ENCODE measurements at places on chromosomes 2 and 18. TPM values are rescaled to one million over a fixed set of nuclear protein-coding genes. Genes with fewer than 3 reads are reported as not detected.
A peak's percentile ranks its signal among the peaks of the same experiment; 100 is the strongest.

GRCh38 chr2:176832086-176832485 lies 380.5 kb upstream of the HNRNPA3 start:
- no peak for DNase-seq

DNA sequence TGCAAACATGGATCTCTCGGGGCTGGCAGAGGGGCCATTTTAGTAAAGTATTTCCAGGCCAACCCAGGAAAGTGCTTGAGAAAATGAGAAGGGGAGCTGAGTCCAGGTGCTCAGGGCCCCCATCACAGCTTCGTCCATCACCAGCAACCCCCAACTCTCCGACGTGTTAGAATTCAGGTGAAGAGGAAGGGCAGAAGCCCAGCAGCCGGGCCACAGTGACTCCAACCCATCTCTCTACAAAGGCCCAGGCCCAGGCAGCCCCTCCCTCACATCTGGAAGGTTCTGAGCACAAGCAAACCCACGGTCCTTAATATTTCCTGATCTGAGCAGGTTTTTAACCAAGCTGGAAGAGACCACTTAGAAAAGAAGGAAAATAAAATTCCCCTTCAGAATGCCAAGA lies 34.7 kb upstream of the COL6A3 start:
- DNase-seq = no peak

- DNase-seq = no peak
Observed at GRCh38 chr2:39925312-39925711, 146.3 kb upstream of the THUMPD2 start.

GRCh38 chr2:213863541-213863940 lies 547.3 kb upstream of the VWC2L start:
- DNase-seq = no peak

- no peak for DNase-seq
Observed at GRCh38 chr2:197013098-197013497, 86.6 kb upstream of the PGAP1 start.

DNA sequence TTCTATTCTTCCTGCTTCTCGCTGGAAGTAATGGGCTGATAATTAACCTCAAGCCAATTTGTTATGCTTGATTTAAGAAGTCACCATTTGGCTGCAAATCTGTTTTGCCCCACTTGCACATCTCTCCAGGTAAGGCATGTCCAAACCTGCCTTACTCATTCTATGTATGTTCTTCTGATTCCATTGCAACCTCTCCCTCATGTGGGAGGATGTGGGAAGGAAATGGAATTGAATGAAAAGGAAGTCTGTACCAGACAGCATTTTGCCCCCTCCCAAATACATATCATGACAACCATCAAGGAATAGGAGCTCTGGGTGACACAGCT lies 131.7 kb downstream of the NRP2 start:
- no peak for DNase-seq

GRCh38 chr2:20135631-20136050 lies 84.2 kb upstream of the LAPTM4A start:
- DNase-seq = peak; percentile 64

DNA sequence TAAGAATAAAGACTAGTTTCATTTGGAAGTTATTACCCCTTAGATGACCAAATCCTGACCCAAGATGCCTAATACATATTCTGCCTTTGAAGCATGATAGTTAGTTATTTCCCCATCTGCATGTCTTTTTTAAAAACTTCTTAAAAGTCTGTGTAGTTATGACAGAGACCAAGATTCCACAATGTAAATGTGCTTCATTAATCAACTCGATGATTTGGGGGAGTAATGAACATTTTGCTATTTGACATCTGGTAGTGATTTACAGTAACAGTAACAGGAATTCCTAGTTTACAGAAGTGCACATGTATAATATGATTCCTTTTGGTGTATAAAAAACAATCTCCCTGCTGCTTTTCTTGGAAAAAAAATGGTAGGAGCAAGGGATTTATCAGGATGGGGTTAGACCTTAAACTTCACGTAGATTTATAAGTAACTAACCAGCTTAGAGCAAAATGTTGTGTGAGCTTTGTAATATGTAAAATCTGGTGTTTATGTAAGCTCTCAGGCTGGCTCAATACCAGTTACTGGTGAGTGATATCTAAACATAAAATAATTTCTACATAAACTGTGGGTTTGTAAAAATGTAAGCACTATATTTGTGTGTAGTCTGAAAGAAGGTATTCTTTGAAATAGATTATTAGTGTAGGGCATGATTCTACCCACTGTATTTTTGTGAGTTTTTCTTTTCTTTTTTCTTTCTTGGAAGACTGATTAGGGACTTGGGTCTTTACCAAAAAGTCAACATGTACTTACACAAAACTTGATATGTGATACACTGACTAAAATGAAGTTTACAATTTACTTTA lies 641.6 kb downstream of the EPHA4 start:
- DNase-seq = peak; percentile 49

DNA sequence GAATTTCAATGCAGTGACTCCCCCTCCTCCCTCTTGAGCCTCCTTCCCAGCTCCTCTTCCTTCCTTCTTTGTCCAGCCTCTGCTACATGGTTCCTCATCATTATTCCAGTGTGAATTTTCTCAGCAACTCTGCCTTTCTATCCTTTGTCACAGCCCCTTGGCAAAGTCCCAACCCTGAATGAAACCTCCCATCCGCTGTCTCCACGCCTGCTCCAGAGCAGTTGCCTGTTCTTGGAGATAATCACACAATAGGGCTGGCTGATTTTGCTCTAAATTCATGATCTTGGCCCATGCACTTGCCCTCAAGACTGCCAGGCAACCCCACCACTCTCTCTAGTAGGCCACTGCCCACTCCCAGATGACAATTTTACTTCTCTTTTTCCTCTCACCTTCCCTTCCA lies 61.4 kb downstream of the BCL2L11 start:
- DNase-seq = no peak

DNA sequence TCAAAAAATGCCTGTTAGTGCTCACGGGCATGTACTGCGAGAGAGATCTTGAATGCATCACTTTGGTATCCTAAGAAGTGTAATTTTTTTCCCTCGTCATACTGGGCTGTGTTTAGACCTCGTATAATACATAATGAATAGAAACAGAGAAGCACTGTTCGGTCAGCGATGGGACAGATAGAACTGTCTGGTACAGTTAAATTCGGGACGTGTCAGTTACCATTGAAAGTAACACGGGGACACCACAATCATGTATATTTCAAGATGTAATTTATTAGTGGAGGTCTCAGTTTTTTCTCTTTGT lies 1.8 kb downstream of the PKP4 start:
- DNase-seq = peak; percentile 8

GRCh38 chr2:197869501-197870111 lies 65.2 kb downstream of the PLCL1 start:
- no peak for DNase-seq

- no peak for DNase-seq
Observed at GRCh38 chr18:44579745-44580144, 100.9 kb upstream of the SETBP1 start.

GRCh38 chr2:33673937-33674336 lies 74.8 kb upstream of the FAM98A start:
- DNase-seq = peak; percentile 37

DNA sequence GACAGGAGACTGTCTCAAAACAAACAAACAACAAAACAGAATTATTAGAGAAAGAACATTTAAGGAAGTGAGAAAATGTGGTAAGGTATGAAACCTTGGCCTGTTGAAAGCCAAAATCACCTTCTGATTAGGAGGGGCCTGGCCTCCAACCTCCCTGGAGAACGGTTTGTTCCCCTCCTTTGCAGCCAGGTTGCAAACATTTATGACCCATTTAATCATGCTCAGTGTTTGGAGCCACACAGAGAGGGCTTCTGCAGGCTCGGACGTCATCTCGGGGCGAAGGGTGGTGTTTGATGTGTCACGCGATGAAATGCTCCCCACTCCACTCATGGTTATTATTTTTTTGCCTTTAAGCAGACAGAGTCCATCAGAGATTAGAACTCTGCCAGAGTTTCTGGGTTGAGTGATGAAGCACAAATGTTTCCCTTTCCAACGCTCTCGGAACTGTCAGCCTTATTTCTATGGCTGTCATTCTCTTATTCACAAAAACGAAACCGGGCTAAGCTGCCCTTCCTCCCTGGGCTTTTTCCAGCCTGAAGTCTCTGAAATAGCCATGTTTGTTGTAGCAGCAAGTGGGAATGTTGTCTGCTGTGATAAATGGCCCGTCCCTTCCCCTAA lies 33.6 kb upstream of the ROCK2 start:
- DNase-seq = no peak

GRCh38 chr2:113234721-113235346 lies 43.9 kb downstream of the PAX8 start:
- no peak for DNase-seq

- no peak for DNase-seq
Observed at GRCh38 chr18:61628085-61628484, 264.7 kb downstream of the RNF152 start.

MEP1B gene
- not detected for total RNA-seq

CAVIN2 gene
- 23.0 TPM for total RNA-seq

ATG16L1 gene
- 20.3 TPM for total RNA-seq

GALNT14 gene
- 2.0 TPM for total RNA-seq

RUFY4 gene
- total RNA-seq = 0.10 TPM

IGFBP2 gene
- 80.0 TPM for total RNA-seq

RPS27A gene
- total RNA-seq = 964 TPM

GCG gene
- not detected for total RNA-seq

LDLRAD4 gene
- 28.2 TPM for total RNA-seq

GPR155 gene
- total RNA-seq = 5.8 TPM

RIT2 gene
- total RNA-seq = not detected

CCNT2 gene
- total RNA-seq = 55.0 TPM

CAPN14 gene
- 0.49 TPM for total RNA-seq

IL36RN gene
- 10.9 TPM for total RNA-seq

AKAIN1 gene
- total RNA-seq = not detected

Measured in skin of body (tissue), 3 donors.